Keratinocyte (primary cell): ENCODE measurements at places on chromosomes 16 and 17.

DNA sequence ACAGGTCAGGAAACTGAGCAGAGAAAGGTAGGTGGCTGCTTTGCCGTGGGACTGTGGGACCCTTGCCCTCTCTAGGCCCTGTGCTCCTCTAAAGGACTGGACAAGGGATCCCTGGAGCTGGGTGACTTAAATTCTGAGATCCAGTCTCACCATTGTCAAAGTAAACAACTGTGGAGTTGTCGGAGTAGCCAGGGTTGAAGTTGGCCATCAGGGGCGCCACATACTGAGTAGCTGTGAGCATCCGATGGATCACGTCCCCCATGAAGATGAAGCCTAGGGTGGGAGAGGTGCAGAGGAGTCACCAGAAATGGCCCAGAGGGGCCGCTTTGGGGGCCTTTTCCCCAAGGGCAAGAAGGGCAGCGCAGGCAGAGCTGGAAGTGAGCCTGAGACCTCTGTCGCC is 43.5 kb downstream of the PLXDC1 start:
- no peak overlapping the region for H3K4me3 ChIP-seq
- DNase-seq, result no peak
- peaks cover 15% of the 10 kb centered on the region for H3K27me3 ChIP-seq
- H3K36me3 ChIP-seq, result no peaks in the 10 kb centered on the region
- H3K4me1 ChIP-seq, result no peaks in the 10 kb centered on the region

DNA sequence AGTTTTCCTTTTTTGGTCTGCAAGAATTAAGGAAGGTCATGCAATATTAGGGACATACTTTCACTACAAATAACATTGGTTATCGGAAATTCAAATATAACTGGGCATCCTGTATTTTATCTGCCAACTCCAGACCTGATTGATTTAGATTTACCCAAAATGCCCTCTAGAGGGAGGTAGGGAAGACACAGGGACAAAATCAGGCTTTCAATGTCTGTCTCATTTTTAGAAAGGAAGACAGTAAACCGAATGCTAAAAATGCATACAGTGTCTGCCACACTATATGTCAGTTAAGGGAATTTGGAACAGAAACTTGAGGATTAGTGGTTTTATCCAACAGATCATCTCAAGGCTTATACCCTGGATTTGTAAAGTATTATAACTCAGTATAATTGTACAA is 161.7 kb upstream of the SOX9 start:
- H3K27ac ChIP-seq, result no peak overlapping the region
- no peak for DNase-seq
- H3K4me3 ChIP-seq, result no peak overlapping the region
- H3K36me3 ChIP-seq, result no peaks in the 10 kb centered on the region

DNA sequence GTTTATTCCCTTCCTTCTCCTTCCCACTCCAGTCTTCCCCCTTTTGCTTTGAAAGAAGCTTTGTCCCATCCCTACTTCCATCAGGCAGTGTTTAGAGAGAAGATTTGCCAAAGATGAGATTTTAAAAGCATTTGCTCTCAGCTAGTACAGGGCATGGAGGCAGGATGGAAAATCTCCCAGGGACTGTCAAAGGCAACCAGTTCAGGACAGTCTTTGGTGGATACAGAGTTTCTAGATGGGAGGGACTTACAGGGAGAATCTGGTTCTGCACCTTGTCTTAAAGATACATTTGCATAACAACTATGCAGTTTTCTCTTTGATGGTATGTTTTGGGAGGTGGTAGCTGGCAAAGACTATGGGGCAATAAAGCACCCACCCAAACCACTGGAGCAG is 26.2 kb downstream of the CHD9 start:
- H3K36me3 ChIP-seq, result no peaks in the 10 kb centered on the region
- DNase-seq, result no peak
- no peak overlapping the region for H3K4me3 ChIP-seq
- peak overlapping the region; percentile 82 for H3K27ac ChIP-seq
- H3K27me3 ChIP-seq, result no peaks in the 10 kb centered on the region

- H3K36me3 ChIP-seq, result no peaks in the 10 kb centered on the region
- no peak for DNase-seq
- H3K4me3 ChIP-seq, result no peak overlapping the region
- no peaks in the 10 kb centered on the region for H3K27me3 ChIP-seq
Observed at GRCh38 chr17:66255527-66255971, 26.3 kb upstream of the APOH start.

GRCh38 chr17:17752821-17753321 is 71.6 kb downstream of the RAI1 start:
- H3K4me3 ChIP-seq, result peak overlapping the region; percentile 39
- peaks cover 49% of the 10 kb centered on the region for H3K4me1 ChIP-seq
- peak overlapping the region; percentile 95 for H3K27ac ChIP-seq
- H3K36me3 ChIP-seq, result peaks cover under 1% of the 10 kb centered on the region

DNA sequence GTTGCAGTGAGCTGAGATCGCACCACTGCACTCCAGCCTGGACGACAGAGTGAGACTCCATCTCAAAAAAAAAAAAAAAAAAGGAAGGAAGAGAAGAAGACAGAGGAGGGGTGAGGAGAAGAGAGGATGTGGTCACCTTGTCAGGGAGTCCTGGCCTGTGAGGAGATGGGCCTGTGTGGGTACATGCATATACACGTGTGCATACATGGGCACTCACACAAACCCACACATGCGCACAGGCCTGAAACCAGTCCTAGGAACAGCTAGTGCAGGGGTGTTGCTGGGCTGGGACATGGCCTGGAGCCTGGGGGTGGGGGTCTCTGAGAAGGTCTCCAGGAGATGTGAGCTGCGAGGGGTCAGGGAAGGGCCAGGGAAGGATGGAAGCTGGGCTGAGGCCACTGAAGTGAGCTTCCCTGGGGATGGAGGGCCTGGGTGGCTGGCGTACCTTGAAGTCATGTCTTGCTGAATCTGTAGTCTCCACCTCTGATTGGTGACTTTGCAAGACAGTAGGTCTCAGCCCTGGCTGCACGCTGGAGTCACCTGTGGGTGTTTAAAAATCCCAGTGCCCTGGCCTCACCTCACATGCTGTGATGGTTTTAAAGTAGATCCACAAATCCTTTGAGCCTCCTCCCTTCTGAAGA is 72.4 kb downstream of the MRM1 start:
- H3K36me3 ChIP-seq, result no peaks in the 10 kb centered on the region
- H3K27ac ChIP-seq, result no peak overlapping the region
- no peak overlapping the region for H3K4me3 ChIP-seq
- H3K4me1 ChIP-seq, result no peaks in the 10 kb centered on the region

- H3K27ac ChIP-seq, result peak overlapping the region; percentile 82
- DNase-seq, result peak; percentile 90
- H3K4me3 ChIP-seq, result no peak overlapping the region
- H3K36me3 ChIP-seq, result no peaks in the 10 kb centered on the region
Observed at GRCh38 chr17:57948555-57949420, 6.4 kb downstream of the CUEDC1 start.

DNA sequence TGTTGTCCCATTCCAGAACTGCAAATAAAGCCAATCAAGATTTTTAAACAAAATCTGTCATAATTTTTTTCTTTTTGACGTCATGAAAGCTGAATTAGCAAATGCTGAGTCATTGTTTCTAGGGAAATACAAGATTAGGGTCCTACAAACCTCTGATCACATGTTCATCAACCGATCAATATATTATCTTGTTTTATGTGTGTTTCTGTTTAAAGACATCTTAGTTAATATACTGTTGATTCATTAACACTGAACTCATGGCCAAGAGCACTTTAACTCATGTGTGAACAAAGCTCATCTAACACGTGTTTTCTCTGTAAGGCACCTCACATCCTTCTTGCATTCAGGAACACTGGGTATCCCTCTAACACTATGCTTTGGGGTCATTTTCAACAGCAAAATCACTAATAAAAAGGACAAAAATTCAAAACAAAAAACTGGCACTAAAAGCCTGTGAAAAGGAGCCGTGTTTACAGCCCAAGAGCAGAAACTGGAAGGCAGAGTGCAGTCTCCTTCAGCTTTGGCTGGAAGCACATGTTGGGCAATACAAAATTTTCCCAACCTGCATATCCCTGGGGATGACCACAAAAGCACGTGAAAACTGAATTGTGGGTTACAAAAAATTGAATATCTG is 102.5 kb downstream of the PARN start:
- H3K4me1 ChIP-seq, result peaks cover 36% of the 10 kb centered on the region
- H3K27ac ChIP-seq, result peak overlapping the region; percentile 45
- no peak for DNase-seq
- H3K4me3 ChIP-seq, result no peak overlapping the region
- peaks cover 1% of the 10 kb centered on the region for H3K36me3 ChIP-seq

- no peaks in the 10 kb centered on the region for H3K27me3 ChIP-seq
- no peak for DNase-seq
- no peak overlapping the region for H3K4me3 ChIP-seq
- H3K36me3 ChIP-seq, result no peaks in the 10 kb centered on the region
- H3K27ac ChIP-seq, result no peak overlapping the region
Observed at GRCh38 chr17:61379457-61380216, 20.0 kb upstream of the TBX2 start.

GRCh38 chr17:76074390-76075363 is at the start of gene GALR2:
GALR2 (plus strand) TSS chr17:76074781; CDS start chr17:76074884, 103 bp downstream.
- peaks cover 19% of the 10 kb centered on the region for H3K4me1 ChIP-seq
- H3K36me3 ChIP-seq, result no peaks in the 10 kb centered on the region
- DNase-seq, result no peak
- no peak within 1 kb of the TSS for H3K4me3 ChIP-seq
- peaks cover 64% of the 10 kb centered on the region for H3K27me3 ChIP-seq
- H3K27ac ChIP-seq, result no peak within 1 kb of the TSS

- H3K27ac ChIP-seq, result no peak overlapping the region
- no peak for DNase-seq
- H3K36me3 ChIP-seq, result no peaks in the 10 kb centered on the region
- H3K27me3 ChIP-seq, result no peaks in the 10 kb centered on the region
Observed at GRCh38 chr17:33416131-33416530, 123.0 kb upstream of the ASIC2 start.

DNA sequence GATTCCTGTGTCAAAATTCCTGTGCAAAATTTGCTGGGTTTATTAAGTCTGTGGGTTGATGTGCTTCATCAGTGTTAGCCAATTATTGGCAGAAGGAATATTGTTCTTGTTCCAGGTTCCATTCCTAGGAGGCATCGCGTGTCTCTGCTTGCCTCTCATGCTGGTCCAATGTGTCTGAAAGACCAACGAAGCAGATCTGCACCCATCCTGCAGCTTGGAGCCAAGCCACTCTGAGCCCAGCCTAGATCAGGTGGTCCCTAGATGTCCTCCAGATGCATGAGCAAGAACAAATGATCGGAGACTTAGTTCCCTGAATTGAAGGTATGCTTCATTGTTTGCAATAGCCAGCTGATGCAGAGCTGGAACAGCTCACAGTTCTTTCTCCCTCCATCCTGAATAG is 10.5 kb upstream of the PIK3R6 start:
- H3K27me3 ChIP-seq, result no peaks in the 10 kb centered on the region
- H3K27ac ChIP-seq, result no peak overlapping the region
- no peak overlapping the region for H3K4me3 ChIP-seq
- no peaks in the 10 kb centered on the region for H3K4me1 ChIP-seq

GRCh38 chr17:43367737-43368242 is 31.0 kb upstream of the ARL4D start:
- H3K4me3 ChIP-seq, result peak overlapping the region; percentile 62
- no peaks in the 10 kb centered on the region for H3K36me3 ChIP-seq
- peaks cover 18% of the 10 kb centered on the region for H3K4me1 ChIP-seq
- H3K27ac ChIP-seq, result peak overlapping the region; percentile 100
- no peaks in the 10 kb centered on the region for H3K27me3 ChIP-seq

DNA sequence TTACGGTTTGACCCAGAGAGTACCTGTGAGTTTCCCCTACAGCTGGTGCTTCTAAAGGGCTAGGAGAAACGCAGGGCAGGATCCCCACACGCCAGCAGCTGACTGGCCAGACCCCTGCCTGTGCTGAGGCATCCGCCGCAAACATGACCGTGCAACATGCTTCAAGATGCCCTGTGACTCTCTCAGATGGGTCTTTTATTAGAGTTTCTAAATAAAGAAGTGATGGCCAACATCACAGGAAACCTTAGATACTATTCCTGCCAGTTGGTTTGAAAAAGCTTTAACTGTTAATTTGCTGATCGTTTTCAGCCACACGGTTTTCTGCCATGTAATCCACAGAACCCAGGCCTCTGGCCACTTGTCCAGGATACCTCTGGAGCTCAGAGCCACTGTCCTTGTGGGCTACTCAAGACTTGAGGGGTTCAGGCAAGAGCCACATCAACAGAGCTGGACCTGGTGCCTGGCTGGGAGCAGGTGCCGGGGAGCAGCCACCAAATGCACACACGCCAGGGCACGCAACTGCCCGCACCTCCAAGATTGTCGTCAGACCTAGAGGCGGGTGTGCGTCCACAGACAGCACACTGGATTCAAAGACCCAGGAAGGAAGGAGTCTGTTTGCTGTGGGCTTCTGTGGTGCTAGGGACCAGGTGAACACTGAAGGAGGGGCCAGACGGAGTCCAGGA is 118.4 kb downstream of the ZNF778 start:
- H3K4me3 ChIP-seq, result no peak overlapping the region
- peaks cover 3% of the 10 kb centered on the region for H3K36me3 ChIP-seq
- peaks cover 14% of the 10 kb centered on the region for H3K4me1 ChIP-seq
- H3K27ac ChIP-seq, result no peak overlapping the region
- no peak for DNase-seq

- no peak overlapping the region for H3K4me3 ChIP-seq
- H3K4me1 ChIP-seq, result no peaks in the 10 kb centered on the region
- no peaks in the 10 kb centered on the region for H3K36me3 ChIP-seq
- no peaks in the 10 kb centered on the region for H3K27me3 ChIP-seq
Observed at GRCh38 chr17:36014946-36015345, 2.8 kb downstream of the CCL23 start.

DNA sequence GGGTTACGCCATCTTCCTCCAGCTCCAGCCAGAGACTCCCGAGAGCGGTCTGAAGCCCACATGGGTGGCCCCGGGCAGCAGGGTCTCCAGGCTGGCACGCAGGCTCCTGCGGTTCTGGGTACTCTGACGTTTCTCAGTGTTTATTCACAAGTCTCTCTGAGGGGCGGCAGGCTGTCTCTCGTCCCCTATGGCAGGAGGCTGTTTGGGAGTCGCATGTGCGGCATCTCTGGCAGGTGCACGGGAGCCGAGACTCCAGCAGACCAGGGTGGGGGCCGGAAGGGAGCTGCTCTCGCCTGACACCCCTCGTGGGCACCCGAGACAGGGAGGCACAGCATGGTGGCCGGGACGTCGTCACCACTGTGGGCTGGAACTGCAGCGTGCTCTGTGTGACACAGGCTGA is 48.1 kb downstream of the ZNF778 start:
- no peaks in the 10 kb centered on the region for H3K27me3 ChIP-seq
- no peak overlapping the region for H3K27ac ChIP-seq
- peaks cover 20% of the 10 kb centered on the region for H3K36me3 ChIP-seq
- H3K4me1 ChIP-seq, result no peaks in the 10 kb centered on the region
- H3K4me3 ChIP-seq, result no peak overlapping the region
